Adipocyte (in vitro differentiated cells): ENCODE measurements at places on chromosomes 3 and 15.

DNA sequence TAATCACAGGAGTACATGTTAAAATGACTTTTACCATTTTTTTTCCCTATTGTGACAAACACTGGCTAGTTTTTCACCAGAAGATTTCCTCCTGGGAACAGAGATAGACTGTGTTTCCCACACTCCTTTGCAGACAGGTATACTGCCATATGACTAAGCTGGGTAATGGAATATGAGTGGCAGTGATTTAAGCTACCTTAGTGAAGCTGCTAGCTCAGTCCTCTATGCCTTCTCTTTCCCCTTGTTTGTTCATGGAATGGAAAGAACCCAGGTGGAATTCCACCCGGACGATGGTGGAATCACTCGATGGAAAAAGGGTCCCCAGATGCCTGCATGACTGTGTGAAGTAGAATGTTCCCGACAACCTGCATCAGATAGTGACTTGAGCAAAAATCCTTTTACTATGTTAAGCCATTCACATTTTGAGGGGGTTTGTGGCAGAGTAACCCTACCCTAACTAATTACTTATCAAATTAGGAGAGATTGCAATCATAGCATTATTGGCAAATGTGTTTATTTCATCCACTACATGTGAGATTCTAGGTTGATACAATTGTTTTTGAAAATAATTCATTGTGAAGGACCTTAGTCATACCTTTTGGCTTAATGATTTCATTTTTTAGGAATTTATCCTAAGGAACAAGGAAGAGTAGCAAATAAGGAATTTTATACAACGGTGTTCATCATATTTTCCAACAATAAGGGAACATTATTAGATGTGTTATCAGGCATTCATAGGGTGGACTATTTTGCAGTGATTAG lies 16.5 kb downstream of the THSD4 start:
- no peak for DNase-seq

- no peak for DNase-seq
Observed at GRCh38 chr3:45020534-45020933, 5.6 kb upstream of the CLEC3B start.

- no peak for DNase-seq
Observed at GRCh38 chr3:55564726-55565125, 77.6 kb upstream of the WNT5A start.

DNA sequence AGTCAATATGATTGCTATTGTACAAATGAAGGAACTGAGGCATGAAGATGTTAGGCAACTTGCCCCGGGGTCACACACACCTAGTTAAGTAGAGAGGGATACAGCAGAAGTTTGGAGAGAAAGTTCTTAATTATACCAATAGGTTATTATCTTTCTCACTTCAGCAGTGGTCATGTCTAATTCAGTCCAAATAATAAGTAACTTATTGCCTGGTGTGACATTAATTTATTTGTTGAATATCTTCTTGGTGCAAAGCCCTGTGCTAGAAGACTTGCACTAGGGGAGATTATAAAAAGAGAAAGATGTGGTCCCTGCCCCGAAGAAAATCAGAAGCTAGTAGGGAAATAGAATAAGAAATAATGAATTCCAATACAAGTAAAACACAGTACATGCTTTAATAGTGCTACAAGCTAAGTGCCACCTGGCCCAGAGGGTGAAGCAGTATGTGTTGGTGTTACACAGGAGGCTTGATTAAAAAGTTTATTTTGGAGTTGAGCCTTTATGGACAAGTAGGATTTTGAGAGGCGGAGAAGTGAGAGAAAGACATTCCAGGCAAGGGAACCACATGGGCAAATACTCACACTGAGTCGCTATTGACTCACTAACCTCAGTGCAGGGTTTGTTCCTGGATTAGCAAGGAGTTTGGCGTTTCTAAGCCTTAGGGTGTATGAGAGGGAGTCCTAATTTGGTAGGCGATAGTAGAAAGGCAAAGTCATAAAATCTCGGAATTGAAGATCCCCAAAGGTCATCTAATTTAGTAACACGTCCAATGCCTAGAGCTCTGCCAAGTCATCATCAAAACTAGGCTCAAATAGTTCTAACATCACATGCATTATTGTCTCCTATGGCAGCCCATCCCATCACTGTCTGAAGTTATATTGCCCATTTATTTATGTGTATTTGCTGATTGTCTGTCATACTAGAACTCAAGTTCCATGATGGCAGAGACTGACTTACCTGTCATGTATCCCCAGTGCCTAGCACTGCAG lies 19.2 kb upstream of the GSK3B start:
- DNase-seq: peak; percentile 55

GRCh38 chr3:77303955-77304699 lies 264.2 kb downstream of the ROBO2 start:
- DNase-seq: no peak
